Stimulated activated CD8-positive, alpha-beta memory T cell treated with anti-CD3 and anti-CD28 coated beads, Interleukin-7, amount 100 ng/mL, for 48 hours (primary cell): ENCODE measurements at places on chromosomes 7 and 10.

- DNase-seq, result no peak
These were observed 1111.3 kb downstream of the TYW1 start for GRCh38 chr7:68107968-68108367.

DNA sequence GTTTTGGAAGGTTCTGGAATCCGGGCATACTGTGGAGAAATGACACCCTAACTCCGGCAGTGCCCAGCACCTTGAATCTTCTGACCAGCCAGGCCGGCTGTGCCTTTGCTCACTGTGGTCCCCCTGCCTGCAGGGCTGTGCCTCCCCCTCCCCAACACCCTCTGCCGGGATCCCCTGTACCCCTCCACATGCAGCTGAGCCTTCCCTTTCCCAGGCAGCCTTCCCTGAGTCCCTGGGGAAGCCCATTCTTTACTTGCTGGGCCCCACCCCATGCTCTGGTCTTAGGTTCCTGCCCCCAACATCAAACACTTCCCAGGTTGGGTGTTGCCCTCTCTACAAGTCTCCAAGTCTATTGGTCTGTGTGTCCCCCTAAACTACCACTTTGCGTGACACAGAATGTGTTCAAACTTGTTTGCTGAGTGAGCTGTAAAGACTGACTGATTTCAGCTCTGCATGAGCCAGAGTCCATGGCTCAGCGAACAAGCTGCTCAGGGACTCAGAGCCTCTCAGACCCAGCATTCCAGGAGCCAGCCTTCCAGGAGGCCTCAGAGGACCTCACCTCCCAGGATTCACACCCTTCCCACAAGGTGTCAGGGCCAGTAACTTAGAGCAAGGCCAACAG is 31.6 kb downstream of the CALML5 start:
- DNase-seq, result no peak

DNA sequence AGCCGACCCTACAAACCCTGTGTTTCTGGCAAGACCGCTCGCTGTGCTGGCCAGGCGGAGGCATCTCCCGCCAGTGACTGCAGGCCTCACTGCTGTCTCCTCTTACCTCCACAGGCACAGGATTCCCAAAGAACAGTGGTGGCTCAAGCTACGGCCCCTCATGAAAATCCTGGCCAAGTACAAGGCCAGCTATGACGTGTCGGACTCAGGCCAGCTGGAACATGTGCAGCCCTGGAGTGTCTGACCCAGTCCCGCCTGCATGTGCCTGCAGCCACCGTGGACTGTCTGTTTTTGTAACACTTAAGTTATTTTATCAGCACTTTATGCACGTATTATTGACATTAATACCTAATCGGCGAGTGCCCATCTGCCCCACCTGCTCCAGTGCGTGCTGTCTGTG is 36.2 kb downstream of the PITRM1 start:
- no peak for DNase-seq

GRCh38 chr10:27658788-27659187 is 86.8 kb downstream of the MKX start:
- DNase-seq, result no peak

DNA sequence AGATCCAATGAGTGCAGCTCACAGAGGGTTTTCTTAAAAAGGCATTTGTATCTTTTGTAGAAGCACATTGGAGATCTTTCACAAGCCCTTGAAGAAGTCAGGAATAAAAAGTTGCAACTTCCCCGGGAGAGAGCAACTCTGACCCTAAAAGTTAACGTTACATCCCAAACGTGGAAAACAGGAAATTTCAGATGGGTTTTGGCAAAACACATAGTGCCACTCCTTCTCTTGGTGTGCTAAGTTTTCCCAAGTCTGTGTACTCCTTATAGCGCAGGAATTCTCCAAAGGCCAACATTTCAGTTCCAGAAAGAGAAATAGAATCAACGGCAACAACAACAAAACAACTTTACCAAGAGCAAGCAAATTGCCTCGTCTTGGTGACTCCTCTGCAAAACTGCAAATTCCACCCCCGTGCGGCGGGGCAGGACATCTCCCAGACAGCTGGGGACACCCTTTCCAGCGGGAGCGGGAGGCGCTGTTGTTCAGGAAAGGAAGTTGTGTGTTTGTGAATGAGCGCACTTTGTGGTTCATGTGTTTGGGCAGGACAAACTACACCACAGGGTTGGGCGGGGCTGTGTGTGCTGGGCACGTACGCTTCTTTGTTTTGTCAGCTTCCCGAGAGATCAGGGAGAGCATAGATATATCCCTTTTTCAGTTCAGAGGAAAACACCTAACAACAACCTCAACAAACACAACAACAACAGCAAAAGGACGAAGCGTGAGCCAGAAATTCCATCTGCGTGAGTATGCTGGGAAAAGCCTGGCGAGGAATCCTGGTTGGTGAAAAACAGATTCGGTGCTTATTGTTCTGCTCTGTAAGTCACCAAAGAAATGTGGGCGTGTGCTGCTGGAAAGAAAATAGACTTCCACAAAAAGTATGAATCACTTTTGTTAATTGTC is 294.7 kb upstream of the PITRM1 start:
- DNase-seq, result no peak

DNA sequence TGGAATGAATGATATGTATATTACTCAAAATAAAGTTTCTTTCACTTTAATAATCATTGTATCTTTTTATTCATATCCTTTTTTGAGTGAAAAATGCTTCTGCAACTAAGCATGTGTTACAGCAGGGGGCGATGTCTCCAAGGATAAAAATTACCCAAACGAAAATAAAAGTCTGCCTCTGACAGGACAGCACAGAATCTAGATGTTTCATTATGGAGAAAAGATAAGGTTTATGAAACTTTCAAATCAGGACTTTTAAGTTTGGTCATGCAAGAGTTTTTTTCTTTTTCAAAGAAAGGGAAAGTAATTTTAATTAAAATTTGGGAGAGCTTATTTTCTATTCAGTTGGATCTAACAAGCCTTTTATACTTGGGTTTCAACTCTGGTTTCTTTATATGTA is 48.4 kb downstream of the TES start:
- DNase-seq, result no peak

GRCh38 chr7:45221896-45222604 is 64.5 kb downstream of the RAMP3 start:
- DNase-seq, result no peak

- DNase-seq, result no peak
These were observed 19.4 kb upstream of the EZH2 start for GRCh38 chr7:148903504-148903903.

DNA sequence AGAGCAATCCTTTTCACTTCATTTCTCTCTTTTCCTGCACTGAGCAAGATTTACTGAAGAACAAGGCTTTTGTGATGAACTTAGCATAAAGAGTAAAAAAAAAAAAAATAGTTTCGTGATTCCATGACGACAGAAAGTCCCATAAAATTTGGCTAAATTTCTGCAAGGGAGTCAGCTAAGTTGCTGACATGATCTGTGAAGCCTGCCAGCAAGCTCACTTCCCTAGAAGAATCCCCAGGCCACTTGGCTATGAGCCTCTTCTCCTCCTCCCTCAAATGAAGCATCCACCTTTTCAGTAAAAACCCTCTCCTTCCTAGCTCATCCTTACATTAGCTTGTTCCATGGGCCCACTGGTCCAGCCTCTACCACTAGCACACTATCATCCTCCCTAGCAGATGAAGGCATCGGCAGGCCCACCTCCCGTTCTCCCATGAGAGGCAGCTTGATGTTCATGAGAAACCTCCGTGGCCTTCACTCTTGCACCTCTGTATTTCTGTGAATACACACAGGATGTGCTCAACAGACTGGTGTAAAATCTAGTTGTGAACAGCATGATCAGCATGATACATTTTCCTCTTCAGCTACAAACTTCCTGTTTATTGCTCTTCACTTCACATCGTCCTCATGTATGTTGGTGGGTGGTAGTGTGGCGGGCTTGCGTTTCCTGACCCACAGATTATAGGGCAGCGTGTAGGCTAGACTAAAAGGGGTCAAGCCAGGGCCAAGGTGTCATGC is 30.9 kb downstream of the GIMAP8 start:
- DNase-seq, result no peak

- no peak for DNase-seq
These were observed 40.8 kb downstream of the SLC16A12 start for GRCh38 chr10:89494575-89494974.

DNA sequence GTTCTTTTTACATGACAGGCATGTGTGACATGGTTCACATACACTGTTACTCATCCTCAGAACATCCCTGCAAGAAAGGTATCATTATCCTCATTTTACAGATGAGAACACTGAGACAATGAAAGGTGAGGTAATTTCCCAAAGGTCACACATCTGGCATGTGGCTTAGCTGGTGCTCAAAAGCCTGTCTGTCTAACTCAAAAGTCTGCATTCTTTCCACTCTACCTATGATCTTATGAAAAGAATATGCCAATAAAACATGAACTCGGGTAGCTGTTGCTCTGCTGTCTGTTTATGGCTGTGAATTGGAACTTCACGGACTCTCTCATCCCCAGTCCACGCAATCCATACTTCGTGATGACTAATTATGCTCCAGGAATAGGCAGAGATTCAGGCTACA is 79.0 kb upstream of the ODAD2 start:
- DNase-seq, result no peak

GRCh38 chr10:133400624-133401424 is 6.9 kb downstream of the MTG1 start:
- DNase-seq, result no peak

- no peak for DNase-seq
These were observed 481.9 kb downstream of the ARL4A start for GRCh38 chr7:13169356-13169755.

DNA sequence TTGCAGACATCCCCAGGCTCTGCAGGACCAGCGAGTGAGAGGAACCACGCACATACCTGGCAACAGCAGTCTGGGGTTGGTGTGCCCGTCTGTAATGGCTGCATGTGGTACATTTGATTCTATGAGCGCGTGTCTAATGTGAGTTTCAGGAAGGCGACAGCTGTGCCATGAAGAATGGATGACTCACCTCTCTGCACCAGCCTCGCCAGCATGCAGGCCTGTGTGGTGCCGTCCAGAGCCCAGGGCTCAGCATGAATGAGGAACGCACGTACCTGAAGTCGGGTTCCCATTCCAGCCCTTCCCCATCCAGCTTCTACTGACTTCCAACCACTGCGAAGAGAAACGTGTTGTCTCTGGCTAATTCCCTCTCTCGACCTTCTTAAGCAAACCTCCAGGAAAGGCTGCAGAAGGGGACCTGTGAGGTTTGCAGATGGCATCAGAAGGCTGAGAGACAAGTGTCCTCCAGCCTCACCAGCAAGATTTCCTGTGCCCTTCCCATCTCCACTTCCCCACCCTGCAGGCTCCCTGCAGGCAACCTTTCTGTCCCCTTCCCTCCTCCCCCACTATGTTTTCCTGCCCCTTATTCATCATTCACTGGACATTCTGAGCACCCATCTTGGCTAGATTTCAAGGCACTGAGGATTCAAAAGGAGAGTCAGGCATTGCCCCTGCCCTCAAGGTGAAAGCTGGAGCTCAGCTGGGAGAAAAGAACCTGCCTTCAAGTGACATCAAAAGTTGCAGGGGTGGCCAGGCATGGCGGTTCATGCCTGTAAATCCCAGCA is 54.3 kb downstream of the ASB13 start:
- DNase-seq, result no peak

DNA sequence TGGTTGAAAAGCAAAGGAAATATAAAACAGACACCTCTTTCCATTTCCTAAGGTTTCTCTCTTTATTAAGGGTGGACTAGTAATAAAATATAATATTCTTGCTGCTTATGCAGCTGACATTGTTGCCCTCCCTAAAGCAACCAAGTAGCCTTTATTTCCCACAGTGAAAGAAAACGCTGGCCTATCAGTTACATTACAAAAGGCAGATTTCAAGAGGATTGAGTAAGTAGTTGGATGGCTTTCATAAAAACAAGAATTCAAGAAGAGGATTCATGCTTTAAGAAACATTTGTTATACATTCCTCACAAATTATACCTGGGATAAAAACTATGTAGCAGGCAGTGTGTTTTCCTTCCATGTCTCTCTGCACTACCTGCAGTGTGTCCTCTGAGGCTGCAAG is 154.4 kb upstream of the LANCL2 start:
- DNase-seq, result no peak

GRCh38 chr10:27242951-27243551 is 2.5 kb upstream of the ACBD5 start:
- DNase-seq, result no peak

- DNase-seq, result no peak
These were observed 1159.0 kb downstream of the TYW1 start for GRCh38 chr7:68155676-68156075.

GRCh38 chr10:80406204-80406603 is 2.1 kb upstream of the PRXL2A start:
- DNase-seq, result no peak

GRCh38 chr7:71665716-71666115 is 533.8 kb downstream of the GALNT17 start:
- DNase-seq, result no peak

DNA sequence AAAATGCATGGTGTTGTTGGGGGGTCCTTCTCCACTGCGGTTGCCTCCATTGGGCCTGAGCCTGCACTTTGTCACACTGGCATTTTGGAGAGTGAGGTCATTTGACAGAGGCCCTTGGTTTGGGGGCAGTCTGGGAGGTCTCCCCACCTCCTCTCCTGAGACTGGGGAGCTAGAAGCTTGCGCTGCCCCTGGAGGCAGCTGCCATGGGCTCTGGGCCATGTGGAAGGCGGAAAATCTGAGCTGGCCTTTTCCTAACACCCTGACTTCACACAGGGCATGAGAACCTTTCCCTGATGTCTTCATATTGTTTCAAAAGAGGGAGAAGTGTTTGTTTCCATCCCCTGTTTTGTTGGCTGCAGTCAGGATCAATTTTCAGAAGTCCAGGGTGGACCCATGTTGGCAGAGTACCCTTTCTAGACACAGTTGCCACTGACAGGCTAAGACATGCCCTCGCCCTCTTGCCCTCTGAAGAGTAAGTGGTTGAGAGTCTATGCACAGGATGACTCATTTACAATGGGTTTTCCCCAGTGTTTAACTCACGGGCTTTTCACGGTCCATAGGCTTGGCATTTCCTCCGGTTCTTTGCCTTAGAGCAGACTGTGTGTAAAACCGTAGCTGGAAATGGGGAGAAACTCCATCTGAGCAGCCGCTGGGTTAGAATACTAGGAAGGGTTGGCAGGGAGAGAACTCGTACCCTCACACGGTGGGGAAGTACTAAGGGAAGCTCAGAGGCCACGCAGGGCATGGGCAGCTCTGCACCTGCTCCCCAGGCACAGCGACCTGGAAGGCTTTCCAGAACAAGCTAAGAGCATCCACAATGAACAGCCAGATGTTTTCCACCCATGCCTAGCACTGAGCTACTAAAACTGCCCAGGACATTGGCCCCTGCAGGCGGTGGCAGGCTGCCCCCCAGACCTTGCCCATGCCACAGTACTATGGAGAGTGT is 655.0 kb downstream of the SDK1 start:
- DNase-seq, result no peak

DNA sequence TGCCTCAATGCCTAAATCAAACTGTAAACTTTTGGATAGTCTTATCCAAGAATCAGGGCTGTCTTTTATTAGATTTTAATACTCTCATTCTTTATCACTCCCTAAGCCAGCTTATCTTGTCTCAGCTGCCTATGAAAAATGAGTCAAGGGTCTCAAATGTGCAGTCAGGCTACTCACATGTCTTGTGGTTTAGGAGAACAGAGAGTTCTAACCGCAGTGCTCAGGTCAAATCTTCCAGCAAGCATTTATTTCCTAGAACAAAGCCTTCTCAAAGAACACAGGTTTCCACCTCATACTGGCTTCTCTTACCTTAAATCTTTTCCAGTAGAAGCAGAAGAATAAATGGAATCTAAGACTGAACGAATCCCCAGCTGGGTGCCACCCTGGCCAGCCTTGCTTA is 23.5 kb downstream of the HTR5A start:
- DNase-seq, result no peak
